H9 (cell line): ENCODE measurements at places on chromosomes 12 and 14. TPM values are rescaled to one million over a fixed set of nuclear protein-coding genes. Genes with fewer than 3 reads are reported as not detected.

GRCh38 chr12:115185506-115185905 is 501.5 kb upstream of the TBX3 start:
- H3K4me3 ChIP-seq = no peak overlapping the region
- no peak overlapping the region for H3K27ac ChIP-seq
- H3K27me3 ChIP-seq = no peaks in the 10 kb centered on the region

DNA sequence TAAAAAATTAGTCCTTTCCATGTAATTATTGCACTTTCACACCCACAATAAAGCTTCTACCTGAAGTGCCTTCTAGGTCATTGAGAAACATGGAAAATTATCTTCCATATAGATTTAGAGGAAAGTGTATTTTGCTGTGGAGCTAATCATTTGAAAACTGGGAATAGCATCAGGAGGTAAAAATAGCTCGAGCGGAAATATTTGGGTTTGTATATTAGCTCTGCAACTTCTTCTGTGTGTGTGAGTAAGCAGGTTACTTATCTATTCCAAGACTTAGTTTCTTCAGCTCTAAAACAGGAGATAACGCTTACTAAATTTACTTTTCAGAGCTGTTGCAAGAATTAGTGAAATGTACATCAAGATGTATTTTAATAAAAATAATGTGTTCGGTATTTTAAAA is 95.0 kb upstream of the MON2 start:
- H3K4me1 ChIP-seq = no peaks in the 10 kb centered on the region
- DNase-seq = no peak
- H3K27me3 ChIP-seq = no peaks in the 10 kb centered on the region
- H3K27ac ChIP-seq = no peak overlapping the region

DNA sequence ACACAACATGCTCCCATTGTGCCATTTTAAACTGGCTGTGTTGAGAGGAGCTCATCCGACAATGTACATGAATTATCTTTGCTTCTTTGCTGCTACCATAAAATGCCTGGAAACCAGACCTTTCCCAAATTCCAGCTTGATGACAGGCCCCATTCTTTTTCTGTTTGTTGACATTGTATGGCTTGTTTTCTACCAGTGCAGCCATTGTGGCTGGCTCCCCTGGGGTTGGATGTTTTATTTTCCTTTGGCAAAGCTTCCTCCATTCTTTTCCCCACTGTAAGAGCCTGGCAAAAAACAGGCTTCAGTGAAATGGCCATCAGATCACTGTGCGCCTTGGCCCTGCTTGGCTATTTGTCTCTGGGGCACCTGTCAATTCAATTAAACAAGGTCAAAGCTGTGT is 532.5 kb downstream of the VRK1 start:
- H3K36me3 ChIP-seq = no peaks in the 10 kb centered on the region
- H3K27ac ChIP-seq = no peak overlapping the region
- H3K4me1 ChIP-seq = no peaks in the 10 kb centered on the region
- DNase-seq = no peak
- no peak overlapping the region for H3K4me3 ChIP-seq

GRCh38 chr14:101535232-101535631 is 26.1 kb upstream of the DIO3 start:
- H3K27ac ChIP-seq = no peak overlapping the region
- H3K4me3 ChIP-seq = no peak overlapping the region
- DNase-seq = no peak

DNA sequence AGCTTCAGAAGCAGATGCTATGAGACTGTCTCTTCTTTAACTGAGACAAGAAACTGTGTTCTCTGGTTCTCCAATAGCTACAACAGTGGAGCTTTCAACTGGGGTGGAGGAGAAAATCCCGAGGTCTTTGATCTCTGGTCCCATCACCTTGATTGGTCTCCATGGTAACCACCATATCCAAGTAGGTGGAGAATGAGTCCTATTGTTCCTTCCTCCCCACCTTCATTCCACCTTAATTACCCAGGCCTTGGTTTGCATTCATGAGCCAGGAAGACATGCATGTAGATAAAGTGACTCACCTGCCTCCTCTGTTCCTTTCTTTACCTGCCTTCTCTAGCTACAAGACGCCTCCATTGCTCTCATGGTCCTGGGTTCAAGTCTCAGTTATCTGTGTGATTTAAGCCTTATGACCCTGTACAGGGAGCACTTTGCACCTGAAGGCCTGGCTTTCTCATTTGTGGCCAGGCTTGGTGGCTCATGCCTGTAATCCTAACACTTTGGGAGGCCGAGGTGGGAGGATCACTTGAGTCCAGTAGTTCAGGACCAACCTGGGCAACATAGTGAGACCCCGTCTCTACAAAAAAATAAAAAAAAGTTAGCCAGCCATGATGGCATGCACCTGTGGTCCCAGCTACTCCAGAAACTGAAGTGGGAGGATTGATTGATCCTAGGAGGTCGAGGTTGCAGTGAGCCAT is 157.7 kb upstream of the TBX3 start:
- H3K27me3 ChIP-seq = no peaks in the 10 kb centered on the region
- no peak overlapping the region for H3K4me3 ChIP-seq
- H3K4me1 ChIP-seq = no peaks in the 10 kb centered on the region
- no peak overlapping the region for H3K27ac ChIP-seq
- no peaks in the 10 kb centered on the region for H3K36me3 ChIP-seq
- peak; percentile 82 for DNase-seq

DNA sequence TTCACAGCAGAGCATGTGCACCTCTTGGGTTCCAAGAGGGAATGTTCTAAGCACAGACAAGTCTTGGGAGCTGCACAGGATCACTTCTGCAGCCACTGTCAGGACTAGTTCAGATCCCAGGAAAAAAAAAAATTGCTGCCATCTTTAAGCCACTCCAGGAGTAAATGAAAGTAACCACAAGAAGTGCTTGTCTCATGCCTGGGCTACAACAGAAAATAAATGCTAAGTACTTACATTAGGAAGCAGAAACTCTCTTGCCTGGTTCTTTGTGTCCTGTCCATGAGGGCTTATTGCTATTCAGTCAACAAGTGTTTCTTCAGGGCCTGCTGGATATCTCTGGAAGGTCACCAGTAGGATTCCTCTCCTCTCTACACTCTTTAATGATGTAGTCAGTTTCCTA is 176.1 kb downstream of the KTN1 start:
- H3K36me3 ChIP-seq = no peaks in the 10 kb centered on the region
- H3K27me3 ChIP-seq = no peaks in the 10 kb centered on the region
- no peak overlapping the region for H3K4me3 ChIP-seq

The IL22 gene
- total RNA-seq = not detected in 2 replicates

The FBXO21 gene
- total RNA-seq = 58.5 and 58.6 TPM in 2 replicates

The PRICKLE1 gene
- total RNA-seq = 20.0 and 20.5 TPM in 2 replicates

- H3K36me3 ChIP-seq = no peaks in the 10 kb centered on the region
- no peak overlapping the region for H3K27ac ChIP-seq
- no peaks in the 10 kb centered on the region for H3K4me1 ChIP-seq
- H3K27me3 ChIP-seq = no peaks in the 10 kb centered on the region
- DNase-seq = no peak
These were observed 14.0 kb downstream of the BRF1 start for GRCh38 chr14:105286759-105287144.

The NRL gene
- 2.2 and 2.5 TPM in 2 replicates for total RNA-seq

The GNG2 gene
- total RNA-seq = 7.0 and 7.9 TPM in 2 replicates

GRCh38 chr12:47340411-47341015 is 260.8 kb upstream of the AMIGO2 start:
- H3K27me3 ChIP-seq = no peaks in the 10 kb centered on the region
- no peak for DNase-seq
- no peak overlapping the region for H3K4me3 ChIP-seq
- H3K4me1 ChIP-seq = no peaks in the 10 kb centered on the region
- no peak overlapping the region for H3K27ac ChIP-seq

GRCh38 chr12:26817183-26817591 is 15.8 kb downstream of the ITPR2 start:
- DNase-seq = no peak
- no peak overlapping the region for H3K4me3 ChIP-seq
- no peak overlapping the region for H3K27ac ChIP-seq
- peaks cover 5% of the 10 kb centered on the region; the same call in 1 of the 2 replicates for H3K4me1 ChIP-seq
- H3K36me3 ChIP-seq = 0 out of 3 replicates have a peak, but pooled peaks cover 1% of the 10 kb centered on the region

- peaks cover 80% of the 10 kb centered on the region for H3K27me3 ChIP-seq
- H3K27ac ChIP-seq = no peak overlapping the region
- peak overlapping the region; percentile 86; the same call in 2 of the 3 replicates for H3K4me3 ChIP-seq
- peaks cover 3% of the 10 kb centered on the region for H3K4me1 ChIP-seq
These were observed 1.5 kb downstream of the COL2A1 start for GRCh38 chr12:48002773-48003218.

The GYS2 gene
- not detected in 2 replicates for total RNA-seq

DNA sequence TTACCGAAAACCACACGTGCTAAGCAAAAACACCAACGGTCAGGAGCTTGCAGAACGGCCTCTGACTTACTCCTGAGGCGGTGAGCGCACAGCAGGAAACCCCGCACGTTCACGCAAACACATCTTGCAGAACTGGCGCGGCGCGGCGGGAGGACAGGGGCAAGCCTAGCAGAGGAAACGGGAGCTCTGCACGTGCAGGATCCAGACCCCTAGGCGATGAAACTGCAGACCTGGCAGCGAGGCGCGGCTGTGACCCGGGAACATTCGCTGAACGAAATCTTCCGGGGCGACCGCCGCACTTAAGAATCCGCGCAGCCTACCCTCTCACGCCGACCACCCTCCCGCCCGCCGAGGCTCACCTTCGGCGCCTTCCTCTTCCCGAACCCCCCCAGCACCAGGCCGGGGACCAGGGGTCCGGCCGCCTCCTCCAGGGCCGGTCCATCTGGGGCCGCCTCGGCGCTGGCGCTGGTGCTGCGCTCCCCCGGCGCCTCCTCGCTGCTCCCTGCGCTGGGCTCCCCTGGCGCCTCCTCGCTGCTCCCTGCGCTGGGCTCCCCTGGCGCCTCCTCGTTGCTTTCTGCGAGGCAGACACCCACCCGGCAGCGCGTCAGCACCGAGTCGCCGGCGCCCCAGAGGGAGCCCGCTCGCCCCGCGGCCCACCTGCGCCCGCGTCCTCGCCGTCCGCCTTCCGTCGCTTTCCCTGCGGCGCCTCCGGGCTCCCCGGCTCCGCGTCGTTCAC is 615 bp downstream of the DDX51 start:
- peak overlapping the region; percentile 82 for H3K4me3 ChIP-seq
- DNase-seq = no peak
- H3K4me1 ChIP-seq = peaks cover 3% of the 10 kb centered on the region; the same call in 1 of the 2 replicates

The SPRYD3 gene
- total RNA-seq = 5.8 and 6.5 TPM in 2 replicates

- no peaks in the 10 kb centered on the region for H3K27me3 ChIP-seq
- H3K36me3 ChIP-seq = no peaks in the 10 kb centered on the region
- no peak overlapping the region for H3K27ac ChIP-seq
- DNase-seq = peak; percentile 36
These were observed 584 bp downstream of the VRK1 start for GRCh38 chr14:96797582-96798349.

The AMIGO2 gene
- 8.4 and 8.6 TPM in 2 replicates for total RNA-seq

- H3K27ac ChIP-seq = no peak overlapping the region
- peaks cover 56% of the 10 kb centered on the region for H3K27me3 ChIP-seq
- peaks cover 13% of the 10 kb centered on the region for H3K4me1 ChIP-seq
These were observed 11.0 kb downstream of the FOXG1 start for GRCh38 chr14:28777471-28778137.

- peaks cover 1% of the 10 kb centered on the region; the same call in 1 of the 2 replicates for H3K27me3 ChIP-seq
- DNase-seq = no peak
- H3K27ac ChIP-seq = no peak overlapping the region
- H3K4me1 ChIP-seq = peaks cover 2% of the 10 kb centered on the region; the same call in 1 of the 2 replicates
- H3K36me3 ChIP-seq = peaks cover 48% of the 10 kb centered on the region
These were observed 7.7 kb upstream of the CEBPE start for GRCh38 chr14:23126548-23127278.

- no peak overlapping the region for H3K27ac ChIP-seq
- peak; percentile 70 for DNase-seq
- peaks cover 8% of the 10 kb centered on the region; the same call in 1 of the 2 replicates for H3K27me3 ChIP-seq
- H3K36me3 ChIP-seq = peaks cover 2% of the 10 kb centered on the region; the same call in 1 of the 3 replicates
- H3K4me3 ChIP-seq = peak overlapping the region; percentile 86
- no peaks in the 10 kb centered on the region for H3K4me1 ChIP-seq
These were observed 11.0 kb downstream of the OR6S1 start for GRCh38 chr14:20630340-20631022.

DNA sequence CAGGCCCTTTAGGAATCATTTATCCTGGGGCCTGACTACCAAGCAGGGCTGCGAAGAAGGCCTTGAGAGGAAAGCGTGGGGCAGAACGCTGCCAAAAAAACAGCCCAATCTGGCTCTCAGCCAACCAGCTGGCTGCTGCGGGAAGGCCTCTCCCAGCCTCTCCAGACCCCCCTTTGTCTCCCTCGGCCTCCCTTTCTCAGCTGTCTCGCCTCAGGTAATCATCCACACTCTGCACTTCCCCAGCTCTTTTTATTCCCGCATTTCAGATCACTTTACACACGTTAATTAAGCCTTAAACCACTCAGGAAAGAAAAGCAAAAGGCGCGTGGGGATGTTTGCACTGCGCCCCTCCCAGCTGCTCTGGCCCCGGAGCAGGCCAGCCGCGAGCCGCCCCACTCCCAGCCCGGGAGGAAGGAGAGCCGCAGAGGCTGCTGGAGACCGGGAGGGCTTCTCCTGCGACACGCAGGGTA is 208.2 kb upstream of the FOXN3 start:
- no peak overlapping the region for H3K4me3 ChIP-seq
- DNase-seq = peak; percentile 42
- H3K27ac ChIP-seq = no peak overlapping the region
- peaks cover 15% of the 10 kb centered on the region; the same call in 1 of the 2 replicates for H3K4me1 ChIP-seq

The CLEC6A gene
- 0.17 and 0.37 TPM in 2 replicates for total RNA-seq

- H3K36me3 ChIP-seq = no peaks in the 10 kb centered on the region
- no peak overlapping the region for H3K4me3 ChIP-seq
- no peaks in the 10 kb centered on the region for H3K4me1 ChIP-seq
- no peak overlapping the region for H3K27ac ChIP-seq
These were observed 27.0 kb upstream of the TMEM260 start for GRCh38 chr14:56552615-56553014.

GRCh38 chr14:61923348-61923747 is 161.1 kb downstream of the SNAPC1 start:
- no peaks in the 10 kb centered on the region for H3K27me3 ChIP-seq
- H3K36me3 ChIP-seq = no peaks in the 10 kb centered on the region
- H3K27ac ChIP-seq = no peak overlapping the region
- H3K4me3 ChIP-seq = no peak overlapping the region
- no peak for DNase-seq

- no peaks in the 10 kb centered on the region for H3K36me3 ChIP-seq
- H3K4me3 ChIP-seq = no peak overlapping the region
- H3K4me1 ChIP-seq = no peaks in the 10 kb centered on the region
- peak; percentile 94 for DNase-seq
- no peaks in the 10 kb centered on the region for H3K27me3 ChIP-seq
- H3K27ac ChIP-seq = no peak overlapping the region
These were observed 10.0 kb upstream of the SMARCD1 start for GRCh38 chr12:50074936-50075807.

DNA sequence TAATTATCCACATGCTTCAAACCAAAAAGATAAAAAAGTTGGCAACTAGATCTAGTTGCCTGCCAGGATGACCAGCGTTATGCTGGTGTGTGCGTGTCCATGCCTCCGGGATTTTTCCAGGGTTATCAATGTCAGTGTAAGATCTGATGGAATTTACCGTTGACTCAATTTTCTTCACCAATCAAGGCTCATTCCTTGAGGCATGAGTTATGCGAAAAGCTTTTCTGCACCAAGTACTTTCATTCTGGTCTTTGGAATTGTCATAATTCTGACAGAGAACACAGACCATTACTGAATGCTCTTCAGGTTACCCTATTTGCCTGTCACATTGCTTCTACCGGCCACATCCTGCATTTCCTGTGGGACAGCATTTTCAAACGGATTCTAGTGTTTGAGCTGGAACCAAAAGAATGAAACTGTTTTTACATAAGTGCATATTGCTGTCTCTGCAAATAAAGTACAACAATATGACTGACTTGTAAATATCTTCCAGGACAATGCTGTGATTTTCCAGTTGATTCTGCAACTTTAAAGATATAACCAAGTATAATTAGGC is 91.8 kb downstream of the DUSP16 start:
- H3K4me3 ChIP-seq = no peak overlapping the region
- peaks cover 49% of the 10 kb centered on the region for H3K36me3 ChIP-seq
- peaks cover 4% of the 10 kb centered on the region; the same call in 1 of the 2 replicates for H3K4me1 ChIP-seq
- no peaks in the 10 kb centered on the region for H3K27me3 ChIP-seq

GRCh38 chr12:94165138-94165537 is 16.8 kb downstream of the PLXNC1 start:
- peaks cover 7% of the 10 kb centered on the region; the same call in 1 of the 2 replicates for H3K4me1 ChIP-seq
- H3K4me3 ChIP-seq = peak overlapping the region; percentile 1; the same call in 1 of the 2 replicates
- H3K27ac ChIP-seq = no peak overlapping the region
- no peak for DNase-seq

The SCN8A gene
- total RNA-seq = 13.7 and 15.2 TPM in 2 replicates
